ENCODE measurements at places on chromosomes 16 and 17. TPM values are rescaled to one million over a fixed set of nuclear protein-coding genes. Genes with fewer than 3 reads are reported as not detected.

DNA sequence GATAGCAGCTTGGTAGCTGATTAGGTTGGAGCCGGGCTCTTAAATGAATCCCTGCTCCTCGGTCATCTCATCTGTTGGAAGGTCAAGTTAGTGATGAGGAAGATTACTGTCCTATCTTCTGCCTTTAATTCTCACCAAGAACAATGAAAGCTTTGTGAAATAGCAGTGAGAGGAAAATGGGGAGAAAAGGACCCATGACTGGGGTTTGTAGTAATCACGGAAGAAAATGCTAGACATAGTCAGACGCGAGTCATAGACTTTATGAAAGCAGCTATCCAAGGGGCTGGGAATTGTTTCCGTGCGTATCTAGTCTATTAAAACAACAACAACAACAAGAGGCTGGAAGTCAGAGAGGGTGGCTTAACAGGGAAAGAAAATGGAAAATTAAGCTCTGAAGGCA is 18.3 kb downstream of the PIK3R5 start:
- no peak for DNase-seq
- no peak overlapping the region for H3K4me3 ChIP-seq
- no peaks in the 10 kb centered on the region for H3K4me1 ChIP-seq

- H3K36me3 ChIP-seq = peaks cover 36% of the 10 kb centered on the region
- H3K27me3 ChIP-seq = no peaks in the 10 kb centered on the region
- H3K4me3 ChIP-seq = peak overlapping the region; percentile 79
- peak; percentile 76 for DNase-seq
- peaks cover 67% of the 10 kb centered on the region for H3K4me1 ChIP-seq
Observed at GRCh38 chr16:2520784-2521531, 787 bp downstream of the AMDHD2 start.

- H3K36me3 ChIP-seq = peaks cover 92% of the 10 kb centered on the region
- peaks cover 14% of the 10 kb centered on the region for H3K4me1 ChIP-seq
- no peak overlapping the region for H3K4me3 ChIP-seq
- no peaks in the 10 kb centered on the region for H3K27me3 ChIP-seq
Observed at GRCh38 chr17:4017377-4017776, 53.1 kb upstream of the ATP2A3 start.

DNA sequence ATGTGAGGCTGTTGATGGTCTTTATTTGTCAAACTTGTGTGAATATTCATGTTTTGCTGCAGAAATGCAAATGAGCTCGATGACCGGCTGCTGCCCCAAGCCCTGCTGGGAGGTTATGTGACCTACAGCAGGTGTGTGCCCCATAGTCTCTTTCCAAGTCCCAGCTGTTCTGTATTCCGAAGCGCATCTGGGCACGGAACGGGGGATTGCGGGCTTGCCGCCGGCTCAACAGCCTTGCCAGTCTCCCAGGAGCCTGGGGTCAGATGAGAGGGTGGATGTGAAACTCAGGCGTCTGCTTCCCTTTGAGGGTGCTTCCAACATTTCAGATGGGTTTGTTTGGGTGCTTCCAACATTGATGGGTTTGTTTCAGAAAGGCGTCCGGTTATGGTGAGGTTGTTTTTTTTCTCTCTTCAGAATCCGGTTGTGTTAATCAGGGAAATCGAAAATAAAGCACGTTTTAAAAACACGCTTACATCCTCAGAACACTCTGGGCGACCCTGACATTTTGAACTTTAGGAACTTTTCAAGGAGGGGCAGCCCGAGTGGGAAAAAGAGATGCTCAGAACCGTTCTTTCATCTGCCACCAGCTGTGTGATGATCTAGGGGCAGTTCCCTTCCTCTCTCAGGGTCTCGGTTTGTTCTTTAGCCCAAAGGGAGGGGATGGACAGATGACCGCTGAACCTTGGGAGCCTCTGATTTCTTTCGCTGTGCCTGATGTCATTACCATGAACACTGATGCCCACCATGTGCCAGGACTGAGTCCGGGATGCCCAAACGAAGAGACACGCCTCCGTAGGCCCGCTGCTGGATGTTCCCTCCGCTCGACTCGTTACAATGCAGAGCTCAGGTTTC is 47.8 kb upstream of the AMZ2 start:
- no peak overlapping the region for H3K27ac ChIP-seq
- peaks cover 23% of the 10 kb centered on the region for H3K4me1 ChIP-seq
- no peaks in the 10 kb centered on the region for H3K36me3 ChIP-seq
- DNase-seq = no peak

GRCh38 chr17:47200325-47200664 is 8.9 kb upstream of the MYL4 start:
- no peaks in the 10 kb centered on the region for H3K36me3 ChIP-seq
- H3K27ac ChIP-seq = no peak overlapping the region
- peaks cover 12% of the 10 kb centered on the region for H3K4me1 ChIP-seq
- H3K27me3 ChIP-seq = no peaks in the 10 kb centered on the region
- H3K4me3 ChIP-seq = no peak overlapping the region

DNA sequence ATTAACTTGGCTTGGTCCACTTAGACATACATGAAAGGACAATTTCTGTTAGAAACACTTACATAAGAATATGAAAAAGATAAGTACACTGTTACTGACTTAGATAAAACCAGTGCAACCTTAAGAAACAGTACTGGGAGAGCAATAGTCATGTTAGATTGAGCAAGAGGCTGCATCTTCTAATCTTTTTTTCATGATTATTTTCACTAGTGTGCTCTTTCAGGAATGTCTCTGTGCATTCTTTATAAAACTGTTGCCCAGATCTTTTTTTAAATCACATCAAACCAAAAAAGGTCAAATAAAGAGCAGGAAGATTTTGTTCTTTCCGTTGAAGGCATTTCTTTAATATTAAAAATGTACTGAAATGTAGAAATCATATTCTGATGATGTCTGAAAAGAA is 100.7 kb upstream of the AXIN2 start:
- no peaks in the 10 kb centered on the region for H3K27me3 ChIP-seq
- H3K4me1 ChIP-seq = no peaks in the 10 kb centered on the region
- H3K4me3 ChIP-seq = no peak overlapping the region
- DNase-seq = no peak

DNA sequence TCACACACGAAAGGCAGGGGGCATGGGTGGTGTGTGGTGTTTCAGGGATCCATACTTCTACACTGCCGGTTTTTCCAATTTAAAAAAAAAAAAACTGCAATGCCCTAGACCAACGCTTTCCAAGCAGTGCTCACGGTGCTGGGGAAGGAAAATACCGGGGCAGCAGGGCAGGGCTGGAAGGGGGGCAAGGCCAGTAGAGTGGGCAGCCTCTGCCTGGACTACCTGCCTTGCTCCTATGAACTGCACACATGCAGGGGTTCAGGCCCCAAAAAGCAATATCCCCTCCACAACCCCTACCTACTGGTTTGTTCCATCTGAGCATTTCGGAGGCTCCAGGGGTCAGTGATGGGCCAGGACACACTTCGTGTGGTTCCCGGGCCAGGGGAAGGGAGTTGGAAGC is 29.4 kb downstream of the RPH3AL start:
- no peak for DNase-seq
- peaks cover 7% of the 10 kb centered on the region for H3K36me3 ChIP-seq
- H3K27me3 ChIP-seq = no peaks in the 10 kb centered on the region
- H3K27ac ChIP-seq = no peak overlapping the region
- H3K4me3 ChIP-seq = no peak overlapping the region
- no peaks in the 10 kb centered on the region for H3K4me1 ChIP-seq

GRCh38 chr16:81625544-81626153 is 153.4 kb upstream of the PLCG2 start:
- H3K27me3 ChIP-seq = no peaks in the 10 kb centered on the region
- H3K36me3 ChIP-seq = peaks cover 35% of the 10 kb centered on the region
- peaks cover 4% of the 10 kb centered on the region for H3K4me1 ChIP-seq
- no peak overlapping the region for H3K4me3 ChIP-seq
- H3K27ac ChIP-seq = no peak overlapping the region
- DNase-seq = no peak

DNA sequence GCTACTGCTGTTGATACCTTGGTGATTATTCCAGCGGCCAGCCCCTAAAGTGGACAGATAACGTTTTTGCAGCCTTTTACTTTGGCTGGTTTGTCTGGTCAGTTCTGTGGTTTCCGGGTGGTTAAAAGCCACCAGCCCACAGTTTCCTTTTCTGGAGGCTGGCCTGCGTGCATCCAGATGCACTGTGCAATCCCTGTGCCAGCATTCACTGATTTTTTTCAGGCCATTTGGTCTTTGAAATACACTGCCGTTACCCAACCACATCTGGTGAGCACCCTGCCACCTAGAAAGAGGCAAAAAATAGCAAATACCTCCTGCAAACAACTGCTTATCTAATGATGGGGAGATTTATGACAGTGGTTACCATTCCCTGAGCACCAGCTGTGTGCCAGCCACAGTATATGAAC is 797 bp downstream of the NUDT7 start:
- H3K4me3 ChIP-seq = peak overlapping the region; percentile 56
- peak overlapping the region; percentile 67 for H3K27ac ChIP-seq
- H3K27me3 ChIP-seq = no peaks in the 10 kb centered on the region
- peaks cover 5% of the 10 kb centered on the region for H3K4me1 ChIP-seq
- H3K36me3 ChIP-seq = no peaks in the 10 kb centered on the region

DNA sequence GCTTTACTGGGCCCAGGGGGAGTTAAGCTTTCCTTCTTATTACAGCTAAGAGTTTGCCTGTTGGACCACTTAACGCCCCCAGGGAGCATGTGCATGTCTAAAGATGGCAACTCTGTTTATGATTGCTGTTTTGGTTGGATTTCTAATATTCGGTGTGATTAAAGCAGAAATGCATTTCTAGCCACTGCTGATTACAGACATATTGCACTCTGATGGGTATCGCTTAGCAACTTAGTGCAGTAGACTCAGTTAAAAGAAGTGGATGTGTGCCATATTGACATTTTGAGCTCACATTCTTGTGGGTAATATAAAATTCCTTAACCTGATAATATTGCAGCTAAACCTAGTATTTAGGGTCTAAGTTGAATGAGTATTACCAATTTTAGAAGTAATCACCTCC is 4.2 kb downstream of the NF1 start:
- H3K4me1 ChIP-seq = no peaks in the 10 kb centered on the region
- H3K27me3 ChIP-seq = no peaks in the 10 kb centered on the region
- DNase-seq = no peak
- no peak overlapping the region for H3K27ac ChIP-seq
- no peak overlapping the region for H3K4me3 ChIP-seq

GRCh38 chr16:65489531-65490023 is 367.7 kb upstream of the CDH11 start:
- H3K27ac ChIP-seq = no peak overlapping the region
- no peaks in the 10 kb centered on the region for H3K27me3 ChIP-seq
- H3K4me1 ChIP-seq = no peaks in the 10 kb centered on the region
- DNase-seq = no peak
- no peak overlapping the region for H3K4me3 ChIP-seq
- H3K36me3 ChIP-seq = no peaks in the 10 kb centered on the region

- no peaks in the 10 kb centered on the region for H3K27me3 ChIP-seq
- H3K4me1 ChIP-seq = peaks cover 41% of the 10 kb centered on the region
Observed at GRCh38 chr17:75242461-75243042, 18.9 kb downstream of the GGA3 start.

DNA sequence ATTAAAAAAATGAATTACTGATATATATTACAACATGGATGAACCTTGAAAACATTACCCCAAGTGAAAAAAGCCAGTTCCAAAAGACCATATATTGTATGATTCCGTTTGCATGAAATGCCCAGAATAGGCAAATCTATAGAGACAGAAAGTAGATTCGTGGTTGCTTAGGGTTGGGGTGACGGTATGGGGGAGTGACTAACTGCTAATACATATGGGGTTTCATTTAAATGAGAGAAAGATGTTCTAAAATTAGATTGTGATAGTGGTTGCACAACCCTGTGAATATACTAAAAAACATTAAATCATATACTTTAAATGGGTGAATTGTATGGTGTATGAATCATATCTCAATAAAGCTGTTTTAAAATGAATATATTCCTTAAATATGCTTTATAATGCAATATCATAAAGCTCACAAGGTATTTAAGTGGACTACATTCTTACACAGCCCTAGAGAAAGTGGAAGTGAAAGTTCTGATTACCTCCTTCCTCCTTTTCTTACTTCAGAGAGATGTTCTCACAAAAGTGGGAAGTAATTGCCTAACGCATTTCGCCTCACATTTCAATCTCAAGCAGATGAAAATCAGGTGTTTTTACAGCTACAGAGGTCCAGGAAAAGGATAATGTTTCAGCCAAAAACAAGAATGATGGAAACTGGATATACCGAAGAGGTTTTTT is 142.7 kb upstream of the GNAO1 start:
- H3K27me3 ChIP-seq = no peaks in the 10 kb centered on the region
- DNase-seq = no peak
- H3K27ac ChIP-seq = no peak overlapping the region
- H3K36me3 ChIP-seq = no peaks in the 10 kb centered on the region

DNA sequence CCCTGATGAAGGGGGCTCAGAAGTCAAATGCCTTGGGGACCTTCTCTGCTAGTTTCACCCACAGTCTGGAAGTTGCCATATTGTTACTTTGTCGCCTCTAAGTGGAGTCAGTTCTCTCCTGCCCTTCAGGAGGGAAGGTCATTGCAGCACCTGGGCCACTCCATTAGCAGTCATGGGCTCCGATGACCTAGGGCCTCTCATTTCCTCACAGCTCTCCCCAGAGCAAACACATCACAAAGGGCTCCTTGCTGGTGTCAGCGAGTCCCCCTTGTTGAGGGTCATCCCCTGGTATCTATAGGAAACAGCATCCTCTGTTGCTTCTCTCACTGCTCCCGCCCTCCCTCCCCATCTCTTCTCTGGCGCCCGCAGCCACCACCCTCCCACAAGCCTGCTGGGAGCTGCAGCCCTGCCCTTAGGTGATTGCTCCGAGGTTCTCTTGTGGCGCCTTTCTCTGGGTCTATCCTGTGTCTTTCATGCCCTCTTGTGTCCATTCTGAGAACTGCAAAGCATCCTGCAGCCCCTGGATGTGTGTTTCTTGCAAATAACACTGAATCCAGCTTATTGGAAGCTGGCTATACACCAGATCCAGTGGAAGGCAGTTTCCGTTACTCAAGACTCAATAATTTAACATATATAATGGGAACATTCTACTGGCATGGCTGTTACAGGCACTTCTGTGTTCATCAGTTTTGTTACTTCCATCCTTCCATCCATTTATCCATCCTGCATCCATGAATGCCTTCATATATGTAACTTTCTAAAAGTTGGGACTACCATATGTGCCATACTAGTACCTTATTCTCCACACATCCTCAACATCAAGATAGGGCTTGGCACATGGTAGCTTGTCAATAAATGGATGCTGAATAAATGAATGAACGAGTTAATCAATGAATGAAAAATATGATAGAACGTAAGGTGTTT is 21.2 kb downstream of the PDILT start:
- H3K27me3 ChIP-seq = no peaks in the 10 kb centered on the region
- H3K4me3 ChIP-seq = no peak overlapping the region
- DNase-seq = peak; percentile 62
- H3K27ac ChIP-seq = no peak overlapping the region
- H3K4me1 ChIP-seq = peaks cover 6% of the 10 kb centered on the region

ADAD2 gene
- polyA plus RNA-seq = 0.43 TPM

CTF1 gene
- polyA plus RNA-seq = 4.0 TPM

MRM1 gene
- 6.9 TPM for polyA plus RNA-seq
